ENCODE measurements at places on chromosomes 2 and 18.
A peak's percentile ranks its signal among the peaks of the same experiment; 100 is the strongest.

DNA sequence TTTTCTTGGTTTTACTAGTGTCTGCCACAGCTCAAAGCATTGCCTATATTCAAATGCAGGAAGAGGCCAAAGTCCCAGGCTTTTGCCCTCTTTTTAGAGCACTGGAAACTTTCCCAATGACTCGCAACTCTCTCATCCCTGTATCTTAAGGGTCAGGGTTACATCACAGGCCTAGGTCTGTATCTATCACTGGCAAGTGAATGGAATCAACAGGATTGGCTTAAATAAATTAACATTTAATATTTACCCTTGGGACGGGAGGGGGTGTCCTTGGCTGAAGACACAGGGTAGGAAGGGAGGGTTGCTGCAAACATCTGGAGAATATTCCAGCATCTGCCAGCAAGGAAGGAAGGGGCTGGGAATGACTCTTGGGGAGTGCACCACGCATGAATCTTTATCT, 242.6 kb downstream of the SLC4A3 start:
- no peak for DNase-seq

- DNase-seq: no peak
Observed at GRCh38 chr2:16726577-16726976, 60.9 kb upstream of the CYRIA start.

DNA sequence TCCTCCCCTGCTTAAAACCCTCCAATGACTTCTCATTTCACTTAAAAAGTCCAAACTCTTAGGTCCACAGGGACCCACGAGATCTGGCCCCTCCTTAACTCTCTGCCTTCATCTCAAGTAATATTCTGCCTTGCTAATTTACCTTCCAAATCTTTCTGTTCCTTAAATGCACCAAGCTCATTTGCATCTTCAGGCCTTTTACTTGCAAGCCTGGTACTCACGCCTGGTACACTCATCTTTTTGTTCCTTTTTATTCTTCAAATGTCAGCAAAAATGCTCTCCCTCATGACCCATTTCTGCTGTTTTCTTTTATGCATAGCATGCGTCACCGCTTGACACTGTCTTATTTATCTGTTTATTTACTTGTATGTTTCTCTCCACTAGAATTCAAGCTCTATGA, 2.7 kb upstream of the WIPF1 start:
- no peak for DNase-seq

DNA sequence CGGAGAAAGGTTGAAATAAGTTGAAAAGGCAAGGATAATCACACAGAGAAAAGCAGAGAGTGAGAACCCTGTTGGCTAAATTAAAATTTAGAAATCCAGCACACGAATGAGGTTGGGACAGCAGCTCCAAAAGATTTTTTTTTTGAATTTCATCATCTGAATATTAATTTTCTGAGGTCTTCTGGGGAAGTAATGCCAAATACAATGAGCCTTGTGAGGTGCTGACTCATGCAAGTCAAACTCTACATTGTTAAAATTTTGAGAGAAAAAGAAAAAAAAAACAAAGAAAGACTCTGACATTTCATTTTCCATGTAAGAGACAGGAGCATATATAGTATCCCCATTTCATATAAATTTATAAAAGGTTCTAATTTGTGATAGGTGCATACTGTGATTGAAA, 614.2 kb upstream of the CDH2 start:
- peak; percentile 12 for DNase-seq

DNA sequence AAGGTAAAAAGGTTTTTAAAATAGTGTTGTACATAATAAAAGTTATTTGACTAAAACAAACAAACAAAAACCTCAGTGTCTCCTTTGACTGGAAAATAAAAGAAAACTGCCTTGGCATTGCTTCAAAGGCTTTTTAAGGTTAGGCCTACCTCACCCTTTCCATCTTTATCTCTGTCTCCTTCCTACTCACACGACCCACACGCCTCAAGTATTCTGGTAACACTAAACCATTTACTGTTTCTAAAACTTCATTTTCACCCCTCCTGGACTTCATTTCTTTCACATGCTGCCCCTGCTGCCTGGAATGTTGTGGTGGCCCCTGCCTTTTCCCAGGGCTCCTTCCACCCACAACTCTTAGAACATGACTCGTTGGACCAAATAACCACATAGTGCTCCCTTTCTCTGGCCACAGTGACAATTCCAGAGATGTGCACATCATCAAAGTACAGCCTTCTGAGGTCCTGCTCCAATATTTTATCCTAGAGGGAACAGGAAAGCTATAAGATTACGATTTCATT, 54.0 kb downstream of the ERBB4 start:
- DNase-seq: peak; percentile 29

GRCh38 chr18:8416212-8417019, 192.8 kb upstream of the RAB12 start:
- no peak for DNase-seq

GRCh38 chr2:44753552-44754285, 187.8 kb upstream of the SIX3 start:
- peak; percentile 65 for DNase-seq

GRCh38 chr18:48672671-48673340, 134.0 kb downstream of the CTIF start:
- no peak for DNase-seq

GRCh38 chr2:146312899-146313298, 1531.9 kb upstream of the ACVR2A start:
- peak; percentile 50 for DNase-seq

- DNase-seq: peak; percentile 39
Observed at GRCh38 chr18:433960-434359, 66.5 kb downstream of the COLEC12 start.

- DNase-seq: no peak
Observed at GRCh38 chr2:150885236-150885635, 376.4 kb downstream of the RBM43 start.

- no peak for DNase-seq
Observed at GRCh38 chr2:239152239-239152915, 248.4 kb downstream of the HDAC4 start.

- DNase-seq: no peak
Observed at GRCh38 chr2:145771525-145771924, 1251.6 kb upstream of the ZEB2 start.

DNA sequence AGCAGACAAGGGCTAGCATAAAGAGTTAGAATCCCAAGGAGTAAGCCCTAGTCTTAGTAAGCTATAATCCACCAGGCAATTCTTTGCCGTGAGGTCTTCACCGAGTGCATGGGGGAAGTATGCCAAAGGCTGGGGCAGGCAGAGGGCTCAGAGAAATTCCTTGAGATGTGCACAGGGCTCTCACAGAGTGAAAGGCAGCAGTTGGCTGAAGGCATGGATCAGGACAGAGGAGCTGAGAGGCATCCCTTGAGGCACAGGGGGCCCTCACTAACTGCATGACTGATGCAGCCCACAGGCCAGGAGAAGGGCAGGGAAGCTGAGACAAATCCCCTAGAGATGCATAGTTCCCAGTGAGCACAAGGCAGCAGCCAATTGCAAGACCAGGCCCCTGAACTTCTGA, 34.1 kb downstream of the PTH2R start:
- DNase-seq: no peak

DNA sequence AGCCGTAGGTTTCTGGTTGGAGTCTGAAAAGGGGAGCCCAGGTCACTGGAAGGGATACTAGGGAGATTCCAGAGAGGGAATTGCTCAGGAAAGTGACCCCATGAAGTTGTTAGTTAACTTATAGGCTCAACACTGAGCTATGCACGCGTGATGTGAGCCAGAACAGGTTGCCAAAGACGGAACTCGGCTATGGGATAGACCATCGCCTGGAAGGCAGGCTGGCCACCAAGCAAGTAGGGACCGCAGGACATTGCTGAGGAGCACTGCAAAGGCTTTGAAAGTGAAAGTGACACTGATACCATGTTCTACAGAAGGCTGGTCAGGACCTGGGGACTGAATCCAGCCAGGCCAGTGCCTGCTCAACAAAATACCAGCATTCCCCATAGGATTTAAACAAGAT, 7.3 kb downstream of the FARP2 start:
- no peak for DNase-seq

DNA sequence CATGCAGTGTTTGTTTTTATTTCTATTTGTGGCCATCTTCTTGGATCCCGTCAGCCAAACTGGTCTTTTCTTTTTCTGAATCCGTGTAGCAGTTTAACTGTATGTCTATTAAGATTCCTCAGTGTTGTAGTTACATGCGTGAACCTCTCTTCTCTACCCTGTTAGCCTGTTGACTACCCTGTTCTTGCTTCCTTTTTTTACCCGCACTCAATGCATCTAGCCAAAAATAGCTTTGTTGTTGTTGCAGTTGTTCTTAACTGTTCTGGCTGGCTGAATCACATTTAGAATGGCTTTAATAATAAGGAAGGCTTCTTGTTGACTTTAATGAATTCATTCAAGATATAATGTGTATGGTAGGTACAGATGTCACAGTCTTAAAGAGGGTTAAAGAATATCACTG, 137.1 kb downstream of the LCLAT1 start:
- DNase-seq: no peak

DNA sequence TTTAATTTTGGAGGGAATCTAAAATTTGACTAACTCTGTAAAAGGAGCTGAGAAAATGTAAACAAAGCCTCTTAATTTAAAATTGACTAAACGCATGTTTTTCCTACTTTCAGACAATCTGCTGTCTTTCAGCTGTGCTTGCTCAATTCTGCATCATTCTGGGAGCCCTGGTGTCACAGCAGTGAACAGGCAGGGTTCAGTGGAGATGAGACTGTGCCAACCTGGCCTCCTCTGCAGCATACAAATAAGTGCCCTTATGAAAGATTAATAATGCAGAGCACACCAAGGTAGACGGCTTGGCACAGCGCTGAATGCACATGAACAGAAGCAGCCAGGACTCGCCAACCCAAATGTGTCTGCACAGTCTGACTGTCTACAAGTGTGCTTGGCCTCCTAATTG, 222.0 kb upstream of the CHAC2 start:
- DNase-seq: no peak

DNA sequence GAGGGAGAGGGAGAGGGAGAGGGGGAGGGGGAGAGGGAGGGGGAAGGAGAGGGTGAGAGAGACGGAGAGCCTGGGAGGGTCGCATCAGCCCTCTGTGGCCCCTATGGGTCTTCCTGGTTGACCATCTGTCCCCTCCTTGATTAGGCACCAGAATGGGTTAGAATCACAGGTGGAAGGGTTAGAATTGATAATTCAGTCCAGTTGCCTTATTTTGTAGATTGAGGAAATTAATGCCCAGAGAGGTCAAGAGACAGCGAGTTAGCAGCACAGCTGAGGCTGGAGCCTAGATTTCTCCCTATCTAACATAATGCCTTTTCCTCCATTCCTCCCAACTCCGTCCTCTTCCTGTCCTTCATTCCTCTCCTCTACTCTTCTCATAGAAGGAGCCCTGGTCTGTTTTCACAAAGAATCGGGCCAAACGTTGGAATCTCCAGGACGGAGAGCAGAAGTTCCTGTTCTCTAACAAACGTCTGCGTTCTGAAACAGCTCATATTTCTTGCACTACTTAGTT, 338 bp upstream of the THUMPD2 start:
- no peak for DNase-seq

All from astrocyte of the spinal cord (primary cell).